EL (cell line): ENCODE measurements at places on chromosomes 1 and 21.

DNA sequence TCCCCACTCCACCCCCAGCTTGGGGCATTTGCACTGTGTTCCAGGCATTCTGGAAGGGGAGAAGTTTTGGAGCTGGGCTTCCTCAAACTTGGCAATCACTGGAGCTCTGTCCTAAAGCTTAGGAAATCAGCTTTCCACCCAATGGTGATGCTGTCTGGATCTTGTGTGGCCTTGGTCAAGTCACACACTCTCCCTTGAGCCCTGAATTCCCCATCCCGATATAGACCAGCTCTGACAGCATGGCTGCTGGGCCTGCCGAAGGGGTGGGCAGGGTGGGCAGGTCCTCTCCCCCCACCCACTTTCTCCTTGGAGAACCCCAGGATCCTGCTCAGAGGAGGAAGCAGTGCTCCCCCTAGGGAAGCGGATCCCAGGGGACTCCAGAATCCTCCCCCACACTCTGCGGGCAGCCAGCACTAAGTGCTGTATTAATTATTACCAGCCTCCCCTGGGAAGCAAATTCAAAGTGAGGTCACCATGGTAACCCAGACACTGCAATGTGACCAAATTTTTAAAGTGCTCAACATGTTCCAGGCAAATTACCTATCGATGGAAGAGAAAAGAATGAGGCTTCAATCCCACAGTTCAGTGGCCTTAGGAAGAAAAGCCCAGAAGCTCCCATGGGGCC lies 21.3 kb upstream of the LDLRAP1 start:
- no peak for DNase-seq

DNA sequence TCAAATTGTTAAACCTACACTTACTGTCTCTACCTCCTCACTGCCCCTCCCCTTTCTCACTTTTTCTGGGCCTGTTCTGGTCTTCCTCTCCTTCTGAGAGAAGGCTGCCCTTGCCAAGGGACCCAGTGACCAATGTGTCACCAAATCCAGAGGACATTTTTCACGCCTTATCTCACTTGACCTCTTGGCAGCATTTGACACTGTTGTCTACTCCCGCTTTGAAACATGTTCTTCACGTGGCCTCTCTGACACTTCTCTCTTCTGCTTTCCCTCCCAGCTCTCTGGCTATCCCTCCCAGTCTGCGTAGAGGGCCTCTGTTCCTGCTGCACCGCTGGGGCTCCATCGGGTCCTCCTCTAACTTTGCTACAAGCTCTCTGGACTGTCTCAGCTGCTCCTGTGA lies 25.3 kb downstream of the KCNQ4 start:
- no peak for DNase-seq

- DNase-seq, result no peak
Observed at GRCh38 chr1:55282058-55282457, 66.9 kb upstream of the USP24 start.

DNA sequence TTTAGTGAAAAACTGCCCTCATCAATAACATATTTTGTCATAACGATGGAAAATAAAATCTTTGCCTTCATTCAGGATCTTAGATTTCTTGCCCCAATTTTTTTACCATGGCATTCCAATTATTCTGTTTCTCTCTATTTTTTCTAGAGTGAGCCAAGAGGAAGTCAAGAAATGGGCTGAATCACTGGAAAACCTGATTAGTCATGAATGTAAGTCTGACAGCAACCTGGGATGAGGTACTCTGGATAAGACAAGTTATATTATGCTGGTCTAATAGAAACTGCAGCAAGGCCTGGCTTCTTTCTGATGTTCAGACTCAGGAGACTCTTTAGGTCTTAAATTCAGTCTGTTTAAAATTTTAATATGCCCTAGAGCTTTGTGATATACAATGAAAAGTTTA lies 3.5 kb downstream of the RGS4 start:
- peak; percentile 50 for DNase-seq

GRCh38 chr1:231866392-231867331 lies 240.1 kb downstream of the DISC1 start:
- peak; percentile 61 for DNase-seq

GRCh38 chr1:198556971-198557370 lies 16.5 kb upstream of the ATP6V1G3 start:
- peak; percentile 14 for DNase-seq

- DNase-seq, result peak; percentile 33
Observed at GRCh38 chr21:46098303-46099141, 610 bp downstream of the COL6A2 start.

GRCh38 chr1:36369061-36369861 lies 16.5 kb downstream of the STK40 start:
- DNase-seq, result peak; percentile 74

- no peak for DNase-seq
Observed at GRCh38 chr1:203282720-203283542, 22.4 kb upstream of the BTG2 start.

GRCh38 chr1:176696109-176696508 lies 233.1 kb downstream of the PAPPA2 start:
- DNase-seq, result no peak
